ENCODE measurements at places on chromosomes 12 and 14. TPM values are rescaled to one million over a fixed set of nuclear protein-coding genes. Genes with fewer than 3 reads are reported as not detected.

The RNF212B gene
- total RNA-seq = not detected

The TPH2 gene
- 0.26 TPM for total RNA-seq

The PPP1R1A gene
- 51.4 TPM for total RNA-seq

The SOAT2 gene
- total RNA-seq = not detected

The RGS6 gene
- total RNA-seq = 0.26 TPM

The NCKAP5L gene
- 13.2 TPM for total RNA-seq

The DPPA3 gene
- not detected for total RNA-seq

The CATSPERB gene
- total RNA-seq = 20.4 TPM

The DTX1 gene
- total RNA-seq = 17.5 TPM

The CCDC38 gene
- not detected for total RNA-seq

The CYP46A1 gene
- total RNA-seq = 1.3 TPM

The KRT3 gene
- total RNA-seq = not detected

The SDR9C7 gene
- not detected for total RNA-seq

The PRH2 gene
- total RNA-seq = not detected

The NGB gene
- 0.33 TPM for total RNA-seq

The AVPR1A gene
- 1.8 TPM for total RNA-seq

The DYNLL1 gene
- 143 TPM for total RNA-seq

The ADAMTS20 gene
- not detected for total RNA-seq

The MYF5 gene
- total RNA-seq = not detected

Data from body of pancreas (tissue), 4 donors.